Activated CD4-positive, alpha-beta T cell treated with anti-CD3 and anti-CD28 coated beads, Interleukin-2, Interleukin-4, amounts not matched to agents 100 ng/mL and 50 ng/mL, durations not matched to agents 16 hours and 8 hours (primary cell): ENCODE measurements at places on chromosomes 5 and 9.

DNA sequence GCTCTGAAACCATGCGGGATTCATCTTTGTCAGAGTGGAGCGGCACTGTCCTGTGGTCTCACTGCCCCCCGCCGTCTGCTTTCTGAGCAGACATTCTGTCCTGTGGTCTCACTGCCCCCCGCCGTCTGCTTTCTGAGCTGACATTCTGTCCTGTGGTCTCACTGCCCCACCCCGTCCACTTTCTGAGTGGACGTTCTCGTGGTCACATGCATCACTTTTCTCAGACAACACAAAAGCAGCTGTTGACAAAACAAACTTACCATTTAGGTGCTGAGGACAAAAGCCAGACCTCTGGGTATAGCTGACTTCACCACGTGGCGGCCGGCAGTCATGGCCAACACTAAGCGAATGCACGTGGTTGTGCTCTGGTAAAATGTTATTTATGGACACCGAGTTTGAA, 2.8 kb downstream of the LRRC14B start:
- no peak for DNase-seq

- no peak for DNase-seq
Observed at GRCh38 chr5:72015103-72015548, 92.1 kb upstream of the MAP1B start.

GRCh38 chr9:91419222-91420191, 4.1 kb downstream of the NFIL3 start:
- DNase-seq: peak; percentile 79

DNA sequence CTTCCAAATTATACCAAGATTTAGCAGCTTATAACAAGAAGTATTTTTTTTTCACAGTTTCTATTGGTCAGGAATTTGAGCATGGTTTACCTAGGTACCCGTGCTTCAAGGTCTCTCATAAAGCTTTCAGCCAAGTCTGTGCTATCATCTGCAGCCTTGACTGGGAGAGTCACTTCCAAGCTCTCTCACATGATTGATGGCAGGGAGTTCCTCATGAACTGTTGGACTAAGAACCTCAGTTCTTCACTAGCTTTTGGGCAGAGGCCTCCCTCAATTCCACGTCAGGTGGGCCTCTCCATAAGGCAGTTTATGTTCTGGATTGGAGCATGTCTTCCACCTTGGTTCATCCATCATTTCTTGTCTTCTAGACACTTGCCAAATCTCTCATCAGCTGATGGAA, 39.9 kb upstream of the APC start:
- no peak for DNase-seq

DNA sequence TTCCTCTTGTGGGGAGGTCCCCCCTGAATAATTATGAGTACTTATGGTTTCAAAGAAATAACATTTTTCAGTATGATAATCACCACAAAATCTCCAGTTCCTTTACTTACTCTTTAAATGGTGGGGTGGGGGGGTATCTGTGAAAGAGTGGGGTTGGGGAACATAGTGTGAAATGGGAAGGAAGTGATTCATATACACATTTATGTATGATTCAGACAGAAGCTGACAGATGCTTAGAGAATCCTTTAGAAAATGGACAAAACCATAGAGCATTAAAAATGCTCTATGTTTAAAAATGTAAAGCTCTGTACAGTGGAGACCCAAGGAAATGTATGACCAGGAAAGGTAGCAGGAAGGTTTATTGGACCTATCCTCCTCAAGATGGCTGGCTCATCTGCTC, 267.5 kb upstream of the GRIA1 start:
- no peak for DNase-seq

DNA sequence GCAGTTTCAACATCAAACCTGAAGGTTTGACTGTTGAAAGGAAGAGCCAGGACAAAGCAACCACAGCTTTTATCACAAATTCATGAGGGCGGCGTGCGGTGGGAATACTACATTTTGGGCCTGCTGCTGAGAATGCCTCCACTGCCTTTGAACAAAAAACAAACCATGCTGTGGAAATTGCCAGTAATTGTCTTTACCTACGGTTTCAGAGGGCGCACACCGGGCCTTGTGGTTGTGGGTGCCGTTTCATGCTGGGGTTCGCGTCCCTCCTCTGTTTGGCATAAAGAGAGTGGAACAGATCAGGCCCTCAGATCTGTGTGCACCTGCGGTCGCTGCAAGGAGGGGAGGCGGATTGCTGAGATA, 27.6 kb upstream of the TCF7 start:
- DNase-seq: peak; percentile 54

DNA sequence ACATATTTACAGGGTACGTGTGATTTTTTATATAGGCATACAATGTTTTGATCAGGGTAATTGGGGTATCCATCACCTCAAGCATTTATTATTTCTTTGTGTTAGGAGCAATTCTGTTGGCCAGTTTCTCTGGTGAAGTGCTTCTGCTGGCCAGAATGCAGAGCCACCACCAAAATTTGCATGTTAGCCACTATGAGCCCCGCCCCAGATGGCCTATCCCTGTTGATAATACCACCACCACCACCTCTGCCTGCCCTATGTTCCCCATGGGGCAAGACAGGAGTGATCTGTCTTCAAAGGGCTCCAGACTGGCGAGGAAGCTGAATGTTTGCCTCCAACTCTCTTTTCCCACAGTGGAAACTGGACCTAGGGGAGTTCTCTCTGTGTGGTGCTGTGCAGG, 26.0 kb upstream of the JAK2 start:
- no peak for DNase-seq

GRCh38 chr5:38551030-38552017, 5.1 kb downstream of the LIFR start:
- DNase-seq: peak; percentile 8

DNA sequence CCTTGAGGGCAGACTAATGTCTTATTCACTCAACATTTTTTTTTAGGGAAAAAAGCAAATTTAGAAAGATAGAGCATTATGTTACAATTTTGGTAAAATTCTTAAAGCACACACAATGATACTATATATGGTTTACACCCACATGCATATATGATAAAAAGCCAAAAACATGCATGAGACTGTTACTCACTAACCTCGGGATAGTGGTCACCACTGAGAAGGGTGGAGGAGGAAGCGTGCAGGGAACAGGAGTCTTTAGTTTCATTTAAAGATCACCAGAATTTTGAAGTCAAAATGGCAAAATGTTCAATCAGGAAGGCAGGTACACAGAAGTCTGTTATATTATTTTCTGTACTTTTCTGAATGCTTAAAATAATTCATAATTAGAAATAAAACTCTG, 9.2 kb downstream of the ARL15 start:
- DNase-seq: no peak

GRCh38 chr9:126806336-126806735, 1.5 kb downstream of the ZBTB43 start:
- no peak for DNase-seq

GRCh38 chr5:157387683-157388093, 72.3 kb upstream of the NIPAL4 start:
- DNase-seq: no peak

DNA sequence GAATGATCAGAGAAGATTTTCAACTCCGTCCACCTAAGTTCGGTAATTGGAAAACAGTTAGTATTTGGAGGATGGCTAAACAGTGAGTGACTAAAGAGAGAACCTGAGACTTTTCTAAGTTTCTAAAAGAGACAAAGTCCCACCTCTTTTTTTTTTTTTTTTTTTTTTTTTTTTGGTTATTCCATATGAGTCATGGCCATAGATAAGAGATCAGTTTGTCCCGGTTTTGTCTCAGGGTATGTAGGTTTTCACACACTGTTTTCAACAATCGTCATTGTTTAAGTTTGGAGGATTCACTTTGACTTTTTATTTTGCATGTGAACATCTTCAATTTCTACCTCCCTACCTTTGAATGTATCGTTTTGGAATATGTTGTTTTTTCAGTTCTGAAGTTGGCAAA, 85.9 kb downstream of the NTRK2 start:
- DNase-seq: peak; percentile 40

GRCh38 chr5:77239126-77239741, 28.8 kb downstream of the PDE8B start:
- DNase-seq: peak; percentile 17
